ENCODE measurements at places on chromosomes 2 and 18.

DNA sequence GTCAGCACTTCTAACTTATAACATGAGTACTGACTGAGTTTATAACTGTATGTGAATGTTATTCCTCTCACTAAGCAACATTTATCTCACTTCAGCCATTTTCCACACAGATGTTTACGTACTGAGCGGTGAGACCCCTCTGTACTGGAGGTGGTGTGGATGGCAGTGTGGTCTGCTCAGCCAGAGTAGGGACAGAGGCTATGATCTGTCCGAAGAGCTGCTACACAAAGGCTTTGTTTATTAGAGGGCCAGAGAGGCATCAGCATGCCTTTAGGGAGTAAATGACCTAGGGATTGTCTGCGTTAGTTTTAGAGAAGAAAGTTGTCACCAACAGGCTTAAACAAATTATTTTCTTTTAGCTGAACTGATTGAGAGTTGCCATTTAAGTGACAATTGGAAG, 23.2 kb upstream of the TACR1 start:
- no peak for DNase-seq

DNA sequence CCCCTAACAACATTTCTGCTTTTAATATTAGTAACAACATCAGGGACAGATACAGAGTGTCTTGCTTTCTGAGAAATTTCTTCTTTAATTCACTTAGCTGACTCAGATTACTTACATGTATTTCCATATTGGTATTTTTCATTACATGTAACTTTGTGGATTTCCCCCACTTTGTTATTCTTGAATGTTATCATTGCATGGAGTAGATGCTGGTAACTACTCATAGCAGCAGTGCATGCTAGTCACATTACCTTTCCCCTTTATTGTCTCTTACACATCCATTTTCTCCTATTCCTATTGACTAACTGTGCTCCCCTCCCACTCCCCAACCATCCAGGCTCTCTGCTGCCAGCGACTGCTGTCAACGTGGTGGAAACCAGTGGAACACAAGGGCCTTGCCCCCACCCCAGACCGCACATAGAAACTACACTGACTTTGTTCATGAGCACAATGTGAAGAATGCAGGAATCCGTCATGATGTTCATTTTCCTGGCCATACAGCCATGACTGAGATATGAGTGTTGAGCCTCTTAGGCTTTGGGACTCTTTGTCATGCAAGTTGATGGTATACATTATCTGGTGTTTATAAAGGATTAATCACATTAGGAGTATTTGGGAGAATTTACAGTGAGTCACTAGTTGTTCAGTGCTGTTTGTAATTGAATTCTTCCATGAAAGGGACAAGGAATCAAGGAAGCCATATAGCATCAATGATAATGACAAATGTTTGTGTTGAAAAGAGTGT, 91.0 kb downstream of the EPB41L5 start:
- no peak for DNase-seq

GRCh38 chr2:137969418-137969765, 5.1 kb downstream of the HNMT start:
- DNase-seq = peak; percentile 34

- DNase-seq = peak; percentile 24
Measured at GRCh38 chr2:234880551-234881211, 71.1 kb upstream of the SH3BP4 start.

- DNase-seq = no peak
Measured at GRCh38 chr2:144091622-144092021, 428.3 kb downstream of the ZEB2 start.

DNA sequence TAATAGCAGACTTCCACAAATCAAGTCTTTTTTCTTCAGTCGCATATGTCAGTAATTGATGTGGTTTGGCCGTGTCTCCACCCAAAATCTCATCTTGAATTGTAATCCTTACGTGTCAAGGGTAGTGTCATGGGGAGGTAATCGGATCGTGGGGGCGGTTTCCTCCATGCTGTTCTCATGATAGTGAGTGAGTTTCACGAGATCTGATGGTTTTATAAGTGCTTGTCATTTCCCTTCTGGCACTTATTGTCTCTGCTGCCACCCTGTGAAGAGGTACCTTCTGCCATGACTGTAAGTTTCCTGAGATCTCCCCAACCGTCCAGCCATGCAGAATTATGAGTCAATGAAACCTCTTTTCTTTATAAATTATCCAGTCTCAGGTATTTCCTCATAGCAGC, 478.8 kb downstream of the PTPRM start:
- DNase-seq = no peak

DNA sequence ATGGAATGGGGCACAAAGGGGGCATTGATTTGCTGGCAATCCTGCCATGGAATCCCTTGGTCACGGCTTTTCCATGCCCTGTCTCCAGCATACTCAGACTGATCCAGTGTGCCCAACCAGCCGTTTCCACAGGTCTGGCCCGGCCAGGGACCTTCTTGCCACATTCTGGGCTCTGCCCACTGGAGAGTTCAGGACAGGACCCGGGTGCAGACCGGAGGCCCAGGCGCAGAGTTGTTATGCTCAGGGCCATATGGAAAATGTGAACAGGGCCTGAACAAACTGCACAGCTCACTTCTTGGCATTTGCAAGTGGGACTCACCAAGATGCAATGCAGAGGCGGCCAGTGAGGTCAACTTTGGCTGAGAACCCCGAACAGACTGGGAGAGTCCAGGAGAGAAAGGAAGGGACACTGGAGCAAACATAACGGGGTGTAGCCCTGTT, 15.6 kb upstream of the ASAP2 start:
- peak; percentile 28 for DNase-seq

DNA sequence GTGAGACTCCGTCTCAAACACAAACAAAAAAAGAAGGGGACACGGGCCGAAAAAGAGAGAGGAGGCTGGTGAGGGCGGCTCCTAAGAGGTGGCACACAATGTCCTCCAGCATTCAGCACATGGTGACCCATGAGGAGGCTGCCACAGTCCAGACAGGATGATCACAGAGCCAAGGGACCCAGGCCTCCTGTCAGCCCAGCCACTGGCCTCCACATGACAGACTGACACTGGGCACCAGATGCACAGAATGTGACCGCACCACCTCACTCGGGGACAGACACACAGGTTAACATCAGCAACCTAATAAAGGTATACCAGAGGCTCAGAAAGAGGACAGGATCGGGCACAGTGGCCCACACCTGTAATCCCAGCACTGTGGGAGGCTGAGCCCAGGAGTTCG, 21.0 kb downstream of the PASK start:
- no peak for DNase-seq

DNA sequence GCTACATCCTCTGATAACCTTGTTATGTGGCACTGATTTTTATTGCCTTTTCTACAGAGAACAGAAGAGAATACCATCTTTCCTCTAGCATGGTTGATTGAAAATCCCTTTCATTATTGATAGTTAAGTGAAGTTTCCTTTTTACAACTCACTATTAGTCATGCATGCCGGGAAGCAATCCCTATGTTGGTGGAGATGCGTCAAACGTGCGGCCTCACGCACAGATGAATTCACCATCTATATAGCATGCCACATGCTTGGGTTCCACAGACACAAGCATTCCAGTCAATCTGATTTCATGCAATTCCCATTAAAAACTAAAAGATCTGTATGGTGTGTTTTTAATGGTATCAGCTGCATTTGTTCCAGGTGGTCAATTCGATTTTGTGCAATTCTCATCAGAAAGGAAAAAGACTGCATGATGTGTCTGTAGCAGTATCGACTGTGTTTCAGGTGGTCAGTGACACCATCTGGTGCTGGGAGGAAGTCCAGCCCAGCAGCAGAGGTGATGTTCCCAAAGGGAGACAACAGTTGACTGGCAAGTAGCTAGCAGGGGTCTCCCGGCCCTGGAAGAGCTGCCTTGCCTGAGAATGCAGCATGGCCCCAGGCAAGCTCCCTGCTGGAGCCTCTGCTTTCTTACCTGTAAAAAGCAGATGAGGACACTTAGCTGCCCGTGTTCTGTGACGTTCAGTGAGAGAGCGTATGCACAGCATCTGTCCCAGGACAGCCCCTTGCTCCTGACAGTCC, 151.3 kb upstream of the NCK2 start:
- DNase-seq = no peak

DNA sequence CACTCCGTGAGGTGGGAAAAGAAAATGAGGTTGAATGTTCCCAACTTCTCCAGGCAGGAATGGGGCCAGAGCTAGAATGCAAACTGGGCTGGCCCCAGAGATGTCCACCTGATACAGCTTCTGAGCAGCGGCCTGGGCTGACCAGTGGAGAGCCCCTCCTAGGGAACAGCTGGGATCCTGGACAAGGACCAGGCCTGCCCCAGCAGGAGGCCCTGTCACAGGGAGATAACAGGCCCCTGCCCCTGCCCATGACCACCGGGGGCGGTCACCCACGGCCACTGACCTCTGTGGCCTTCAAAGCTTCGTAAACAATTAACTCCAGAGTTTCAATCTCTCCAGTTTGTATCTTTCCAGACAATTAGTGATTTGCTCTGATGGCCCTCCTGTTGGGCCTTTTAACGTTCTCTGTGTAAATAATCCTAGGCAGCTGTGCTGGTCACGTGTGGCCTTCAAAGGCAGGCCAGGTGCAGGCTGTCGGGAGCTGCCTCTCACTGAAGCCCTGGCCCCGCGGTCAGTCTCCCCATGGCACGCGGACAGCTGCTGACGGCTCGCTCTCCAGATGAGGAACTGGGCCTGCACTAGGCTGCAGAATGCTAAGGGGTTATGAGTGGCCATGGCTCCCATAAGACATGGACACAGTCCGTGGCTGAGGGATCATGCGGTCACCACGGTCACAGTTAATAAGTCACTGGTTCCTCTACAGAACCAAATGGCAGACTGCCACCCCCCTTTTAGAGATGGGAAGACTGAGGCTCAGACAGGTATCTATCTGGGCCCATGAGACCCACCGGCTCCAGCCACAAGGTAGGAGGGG, 9.2 kb downstream of the HS6ST1 start:
- DNase-seq = no peak

DNA sequence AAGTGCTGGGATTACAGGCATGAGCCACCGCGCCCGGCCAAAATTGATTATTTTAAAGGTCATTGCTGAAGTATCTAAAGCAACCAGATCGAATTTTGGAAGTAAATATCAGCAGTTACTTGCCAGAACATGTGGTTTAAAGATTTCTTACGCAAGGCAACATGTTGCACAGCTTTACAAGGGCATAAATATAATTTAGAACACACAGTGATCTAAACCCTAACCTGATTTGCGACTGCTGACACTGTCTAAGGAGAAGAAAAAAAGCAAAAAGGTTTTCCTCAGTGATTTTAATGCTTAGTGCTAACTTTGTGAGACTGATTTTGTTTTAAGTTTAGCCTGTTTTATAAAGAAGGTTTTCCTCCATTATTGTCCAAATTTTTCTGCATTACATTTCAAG, 569.9 kb upstream of the LINC00305 start:
- no peak for DNase-seq

GRCh38 chr18:77074431-77074830, 58.2 kb downstream of the MBP start:
- DNase-seq = no peak

GRCh38 chr18:48402953-48403352, 6.2 kb downstream of the ZBTB7C start:
- no peak for DNase-seq
